ENCODE measurements at places on chromosomes 16 and 17. TPM values are rescaled to one million over a fixed set of nuclear protein-coding genes. Genes with fewer than 3 reads are reported as not detected.

The SCNN1B gene
- 0.25 TPM for total RNA-seq

The GNPTG gene
- 29.7 TPM for total RNA-seq

The ADORA2B gene
- total RNA-seq: 0.36 TPM

The MPV17L gene
- total RNA-seq: 30.3 TPM

- H3K27ac ChIP-seq: no peak overlapping the region
- H3K27me3 ChIP-seq: peaks cover 12% of the 10 kb centered on the region
- DNase-seq: no peak
- no peaks in the 10 kb centered on the region for H3K4me1 ChIP-seq
Observed at GRCh38 chr16:761625-762513, 1.3 kb downstream of the MSLN start.

GRCh38 chr17:44115585-44116415 lies 7.6 kb downstream of the HDAC5 start:
- no peaks in the 10 kb centered on the region for H3K36me3 ChIP-seq
- DNase-seq: peak; percentile 74
- no peaks in the 10 kb centered on the region for H3K27me3 ChIP-seq
- H3K27ac ChIP-seq: peak overlapping the region; percentile 96

DNA sequence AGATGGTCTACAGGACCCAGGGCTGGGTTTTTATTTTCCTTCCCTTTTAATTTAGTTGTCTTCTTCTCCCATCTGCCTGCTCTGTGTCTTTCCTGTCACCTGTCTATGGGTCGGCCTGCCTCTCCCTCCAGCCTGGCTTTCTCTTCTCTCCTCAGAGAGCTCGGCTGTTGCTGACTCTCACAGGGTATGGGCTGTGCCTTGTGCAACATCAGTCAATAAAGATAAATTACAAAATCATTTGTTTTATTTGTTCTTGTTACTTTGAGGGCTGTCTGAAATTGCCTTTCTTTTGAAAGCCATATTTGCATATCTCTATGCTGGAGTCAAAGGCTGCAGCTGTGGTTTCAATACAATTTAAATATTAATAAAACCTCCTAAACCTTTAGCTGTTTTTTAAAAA lies 15.6 kb downstream of the RND2 start:
- H3K4me1 ChIP-seq: no peaks in the 10 kb centered on the region
- H3K27ac ChIP-seq: no peak overlapping the region
- DNase-seq: no peak
- no peak overlapping the region for H3K4me3 ChIP-seq
- no peaks in the 10 kb centered on the region for H3K36me3 ChIP-seq

- peak overlapping the region; percentile 82 for H3K27ac ChIP-seq
- H3K4me1 ChIP-seq: peaks cover 68% of the 10 kb centered on the region
- peak; percentile 77 for DNase-seq
Observed at GRCh38 chr16:70746708-70747424, 54.1 kb downstream of the VAC14 start.

DNA sequence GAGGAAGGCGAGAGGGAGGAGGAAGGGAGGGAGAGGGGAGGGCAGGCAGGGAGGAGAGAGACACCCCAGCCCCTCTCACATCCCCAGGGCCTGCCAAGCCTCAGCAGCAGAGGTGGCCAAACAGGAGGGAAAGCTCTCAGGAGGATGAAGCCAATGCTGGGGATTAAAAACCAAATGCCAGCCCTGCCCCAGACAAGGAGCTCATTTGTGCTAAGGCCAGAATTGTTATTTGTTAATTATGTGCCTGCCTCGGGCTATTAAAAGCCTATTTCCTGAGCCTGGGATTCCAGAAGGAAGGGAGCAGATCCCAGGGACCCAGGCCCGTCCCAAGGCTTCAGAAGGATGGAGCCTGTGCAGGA lies 27.9 kb upstream of the GINS2 start:
- no peak overlapping the region for H3K4me3 ChIP-seq
- no peaks in the 10 kb centered on the region for H3K27me3 ChIP-seq
- no peak for DNase-seq
- no peaks in the 10 kb centered on the region for H3K36me3 ChIP-seq

GRCh38 chr16:22788193-22788530 lies 25.8 kb upstream of the HS3ST2 start:
- no peak overlapping the region for H3K4me3 ChIP-seq
- no peaks in the 10 kb centered on the region for H3K36me3 ChIP-seq
- H3K27me3 ChIP-seq: no peaks in the 10 kb centered on the region

DNA sequence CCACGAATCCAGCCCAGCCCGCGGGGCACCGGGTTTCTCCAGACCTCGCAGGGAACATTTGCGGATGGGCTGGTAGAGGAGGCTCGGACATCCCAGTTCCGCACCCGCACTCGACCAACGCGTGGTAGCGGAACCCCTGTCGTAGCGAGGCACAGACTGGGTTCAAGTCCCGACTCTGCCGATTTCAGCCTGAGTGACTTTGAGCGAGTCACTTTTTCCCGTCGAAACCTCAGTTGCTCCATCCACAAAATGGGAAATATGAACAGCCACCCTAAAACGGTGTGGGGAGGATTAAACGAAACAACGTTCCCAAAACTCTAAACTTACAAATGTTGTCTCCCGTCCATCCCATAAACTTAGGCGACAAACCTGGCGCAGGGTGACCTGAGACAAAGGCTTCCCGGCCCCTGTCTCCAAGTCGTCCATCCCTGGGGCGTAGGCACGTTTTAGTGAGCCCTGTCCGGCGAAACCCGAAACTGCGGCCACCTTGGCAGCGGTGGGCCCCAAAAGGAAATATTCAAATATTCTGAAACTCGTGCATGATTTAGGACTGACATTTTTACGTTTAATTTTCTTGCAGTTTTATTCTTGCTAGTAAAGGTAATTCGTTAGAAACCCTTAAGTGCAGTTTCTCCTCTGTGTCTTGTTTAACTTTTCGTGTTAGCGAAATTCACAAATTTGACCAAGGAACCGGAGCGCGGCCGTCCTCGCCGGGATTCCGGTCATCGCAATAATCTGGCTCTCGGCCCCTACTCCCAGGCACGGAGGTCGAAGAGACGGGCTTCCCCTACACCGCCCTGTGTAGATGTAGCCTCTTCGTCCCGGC lies 1.9 kb upstream of the MLLT6 start:
- DNase-seq: no peak
- peak overlapping the region; percentile 97 for H3K4me3 ChIP-seq
- peak overlapping the region; percentile 98 for H3K27ac ChIP-seq
- H3K4me1 ChIP-seq: peaks cover 33% of the 10 kb centered on the region

GRCh38 chr17:13962716-13963240 lies 106.5 kb upstream of the COX10 start:
- no peaks in the 10 kb centered on the region for H3K36me3 ChIP-seq
- no peaks in the 10 kb centered on the region for H3K27me3 ChIP-seq
- H3K4me1 ChIP-seq: no peaks in the 10 kb centered on the region
- no peak overlapping the region for H3K27ac ChIP-seq

DNA sequence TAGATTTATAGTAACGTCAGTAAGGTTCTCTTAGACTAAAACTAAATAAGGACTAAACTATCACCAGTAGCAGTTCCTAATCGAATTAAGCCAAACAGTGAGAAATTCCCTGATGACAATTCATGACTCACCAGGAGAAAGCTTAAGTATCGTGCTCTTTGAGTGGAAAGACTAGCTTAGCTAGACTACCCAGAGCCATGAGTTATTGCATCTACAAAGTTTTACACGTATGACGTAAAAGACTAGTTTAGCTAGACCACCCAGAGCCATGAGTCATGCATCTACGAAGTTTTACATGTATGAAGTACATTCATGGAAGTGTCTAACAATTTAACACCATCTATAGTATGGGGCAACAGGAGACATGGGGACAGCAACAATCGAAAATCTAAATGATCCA lies 36.6 kb downstream of the UBE2G1 start:
- peaks cover 84% of the 10 kb centered on the region for H3K4me1 ChIP-seq
- peak overlapping the region; percentile 87 for H3K27ac ChIP-seq
- no peak overlapping the region for H3K4me3 ChIP-seq
- no peaks in the 10 kb centered on the region for H3K36me3 ChIP-seq
- DNase-seq: no peak

- H3K27me3 ChIP-seq: no peaks in the 10 kb centered on the region
- DNase-seq: no peak
- H3K4me1 ChIP-seq: no peaks in the 10 kb centered on the region
- H3K36me3 ChIP-seq: peaks cover 29% of the 10 kb centered on the region
Observed at GRCh38 chr17:64599827-64600226, 62.3 kb downstream of the SMURF2 start.

DNA sequence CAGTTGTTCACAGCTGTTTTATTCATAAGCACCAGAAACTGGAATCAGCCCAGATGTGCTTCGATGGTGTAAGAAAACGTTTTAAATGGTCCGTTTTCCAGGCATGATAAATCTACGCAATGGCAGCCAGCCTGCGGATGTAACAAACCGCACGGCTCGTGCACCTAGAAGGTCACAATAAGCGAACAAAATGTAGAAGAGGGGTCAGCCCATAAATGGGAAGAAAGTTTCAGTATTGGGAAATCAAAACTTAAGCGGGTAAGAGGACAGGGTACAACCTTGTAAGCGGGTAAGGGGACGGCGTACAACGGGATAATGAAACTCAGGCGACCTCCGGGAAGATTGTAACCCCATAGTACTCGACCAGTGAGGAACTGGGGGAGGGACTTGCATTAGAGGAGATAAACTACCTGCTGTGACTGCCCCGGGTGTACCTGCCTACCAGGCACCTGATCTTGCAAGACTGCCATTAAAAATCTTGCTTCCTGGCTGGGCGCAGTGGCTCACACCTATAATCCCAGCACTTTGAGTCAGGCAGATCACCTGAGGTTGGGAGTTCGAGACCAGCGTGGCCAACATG lies 66.6 kb downstream of the ANKRD11 start:
- H3K27ac ChIP-seq: peak overlapping the region; percentile 75
- DNase-seq: no peak
- H3K27me3 ChIP-seq: no peaks in the 10 kb centered on the region
- peaks cover 62% of the 10 kb centered on the region for H3K4me1 ChIP-seq
- H3K36me3 ChIP-seq: no peaks in the 10 kb centered on the region

DNA sequence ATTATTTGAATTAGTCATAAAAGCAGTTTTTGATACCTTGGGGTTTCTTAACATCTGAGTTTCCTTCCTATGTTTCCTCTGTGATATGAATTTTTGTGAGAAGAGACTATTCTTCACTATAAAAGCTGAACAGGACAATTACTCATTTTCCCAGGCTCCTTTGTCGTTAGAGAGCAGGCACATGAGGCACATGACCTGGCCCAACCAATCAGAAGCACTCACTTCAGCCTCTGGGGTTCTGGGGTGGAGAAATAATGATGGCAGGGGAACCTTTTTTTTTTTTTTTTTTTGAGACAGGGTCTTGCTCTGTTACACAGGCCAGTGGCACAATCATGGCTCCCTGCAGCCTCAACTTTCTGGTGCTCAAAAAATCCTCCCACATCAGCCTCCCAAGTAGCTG lies 145.5 kb upstream of the ASIC2 start:
- no peak for DNase-seq
- no peaks in the 10 kb centered on the region for H3K36me3 ChIP-seq
- H3K4me3 ChIP-seq: no peak overlapping the region
- H3K27me3 ChIP-seq: no peaks in the 10 kb centered on the region
- H3K27ac ChIP-seq: no peak overlapping the region
